H1 (cell line): ENCODE measurements at places on chromosomes 1 and 21. TPM values are rescaled to one million over a fixed set of nuclear protein-coding genes. Genes with fewer than 3 reads are reported as not detected.

SLC35F3 gene
- 1.0 and 1.2 TPM in 2 replicates for polyA plus RNA-seq

C21orf91 gene
- polyA plus RNA-seq, result 3.1 and 4.9 TPM in 2 replicates

LAMC2 gene
- polyA plus RNA-seq, result 4.6 and 5.2 TPM in 2 replicates

PTCH2 gene
- 0.35 and 0.77 TPM in 2 replicates for polyA plus RNA-seq

MX2 gene
- 2.8 and 3.1 TPM in 2 replicates for polyA plus RNA-seq

CASQ2 gene
- polyA plus RNA-seq, result not detected in 2 replicates

BLZF1 gene
- polyA plus RNA-seq, result 1.1 and 1.8 TPM in 2 replicates
